Upper lobe of left lung (tissue), 6 donors: ENCODE measurements at places on chromosomes 5 and 9. TPM values are rescaled to one million over a fixed set of nuclear protein-coding genes. Genes with fewer than 3 reads are reported as not detected.

GRCh38 chr5:40367255-40367654 lies 312.5 kb upstream of the PTGER4 start:
- no peaks in the 10 kb centered on the region for H3K36me3 ChIP-seq
- H3K4me1 ChIP-seq = no peaks in the 10 kb centered on the region
- no peak overlapping the region for H3K27ac ChIP-seq
- H3K4me3 ChIP-seq = no peak overlapping the region

GRCh38 chr9:137970686-137971476 lies 93.3 kb downstream of the CACNA1B start:
- H3K27ac ChIP-seq = no peak overlapping the region
- H3K36me3 ChIP-seq = no peaks in the 10 kb centered on the region
- DNase-seq = peak; percentile 14
- no peaks in the 10 kb centered on the region for H3K27me3 ChIP-seq
- no peak overlapping the region for H3K4me3 ChIP-seq
- no peaks in the 10 kb centered on the region for H3K4me1 ChIP-seq

DNA sequence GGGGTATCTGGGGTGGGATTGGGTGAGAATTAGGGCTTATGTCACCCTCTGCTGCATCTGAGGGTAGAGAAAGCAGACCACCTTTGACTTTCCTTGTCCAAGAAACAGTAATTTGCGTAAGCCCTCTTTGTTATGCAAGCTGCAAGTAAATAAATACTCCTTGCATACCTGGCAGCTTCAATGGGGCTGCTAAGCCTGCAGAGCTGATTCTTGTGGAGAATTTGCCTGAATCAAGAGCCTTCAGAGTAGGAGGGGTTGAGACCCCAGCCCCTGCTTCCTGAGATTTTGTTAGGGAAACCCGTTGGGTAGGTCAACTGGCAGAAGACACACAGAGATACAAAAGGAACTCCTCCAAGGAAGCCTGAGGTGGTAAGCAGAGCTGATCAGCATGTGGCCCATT lies 515.1 kb downstream of the DMAC1 start:
- H3K27ac ChIP-seq = no peak overlapping the region
- H3K36me3 ChIP-seq = no peaks in the 10 kb centered on the region
- H3K4me3 ChIP-seq = no peak overlapping the region
- no peaks in the 10 kb centered on the region for H3K27me3 ChIP-seq
- H3K4me1 ChIP-seq = no peaks in the 10 kb centered on the region

The ZNG1E gene
- total RNA-seq = 33.8 TPM

The SETX gene
- total RNA-seq = 56.1 TPM

The TLX3 gene
- total RNA-seq = not detected

The GABRB2 gene
- total RNA-seq = 1.5 TPM
